Activated CD4-positive, alpha-beta T cell treated with anti-CD3 and anti-CD28 coated beads, Interleukin-2, amount 10 ng/mL, durations not matched to agents 7 days and 5 days (primary cell): ENCODE measurements at places on chromosomes 7 and 10. TPM values are rescaled to one million over a fixed set of nuclear protein-coding genes. Genes with fewer than 3 reads are reported as not detected.
A peak's percentile ranks its signal among the peaks of the same experiment; 100 is the strongest.

The IKZF1 gene
- 379 TPM for total RNA-seq

The ASZ1 gene
- not detected for total RNA-seq

The SFTPA1 gene
- not detected for total RNA-seq

The WBP1L gene
- total RNA-seq = 30.2 TPM

The HOXA6 gene
- total RNA-seq = not detected

The RAB19 gene
- total RNA-seq = 7.2 TPM

The WNT8B gene
- total RNA-seq = 0.10 TPM

The ACTL6B gene
- not detected for total RNA-seq

The CYREN gene
- total RNA-seq = 34.4 TPM

DNA sequence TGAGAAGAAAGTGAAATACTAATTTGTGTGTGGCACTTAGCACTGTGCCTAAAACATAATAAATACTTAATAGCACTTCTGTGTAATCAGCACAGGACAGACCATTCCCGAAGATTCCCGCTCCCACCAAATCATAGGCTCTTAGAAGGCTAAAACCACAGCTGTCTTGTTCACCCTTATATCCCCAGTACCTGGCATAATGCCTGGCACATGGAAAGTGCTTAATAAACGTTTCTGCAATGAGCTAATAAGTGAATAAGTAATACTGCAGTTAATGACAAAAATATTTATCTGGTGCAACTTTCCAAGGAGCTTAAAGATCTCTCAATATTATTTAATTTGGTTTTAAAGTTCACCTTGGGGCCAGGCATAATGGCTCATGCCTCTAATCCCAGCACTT lies 43.2 kb downstream of the MTURN start:
- DNase-seq = no peak
- H3K27me3 ChIP-seq = no peaks in the 10 kb centered on the region
- no peak overlapping the region for H3K27ac ChIP-seq

DNA sequence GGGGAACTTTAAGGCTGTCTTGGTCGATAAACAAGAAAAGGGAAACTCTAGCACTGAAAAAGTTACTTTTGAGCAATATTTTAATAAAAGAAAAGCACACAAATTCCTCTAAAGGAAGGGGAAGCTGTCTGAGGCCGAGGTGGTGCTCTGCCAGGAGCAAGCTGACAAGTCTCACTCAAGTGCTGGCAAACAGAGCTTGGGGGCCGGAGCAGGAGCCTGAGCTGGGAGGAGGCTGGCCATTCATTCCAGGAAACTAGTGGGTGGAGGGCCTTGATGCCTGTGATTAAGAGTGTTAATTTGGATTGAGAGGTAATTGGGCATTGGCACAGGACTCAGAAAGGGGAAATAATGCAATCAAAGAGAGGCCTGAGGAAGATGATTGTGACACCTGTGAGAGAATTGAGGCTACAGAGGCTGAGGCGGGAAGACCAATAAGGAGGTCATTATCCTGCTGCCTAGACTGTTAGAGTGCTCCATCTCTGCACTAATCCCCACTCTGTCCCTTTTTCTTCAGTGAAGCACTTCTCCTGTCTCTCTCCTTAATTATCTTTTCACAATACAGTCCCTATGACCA lies 154.9 kb upstream of the COL1A2 start:
- no peaks in the 10 kb centered on the region for H3K4me1 ChIP-seq
- no peaks in the 10 kb centered on the region for H3K36me3 ChIP-seq
- no peaks in the 10 kb centered on the region for H3K27me3 ChIP-seq
- H3K4me3 ChIP-seq = no peak overlapping the region

- DNase-seq = no peak
- H3K36me3 ChIP-seq = peaks cover 44% of the 10 kb centered on the region
- H3K27ac ChIP-seq = no peak overlapping the region
- H3K4me3 ChIP-seq = no peak overlapping the region
- no peaks in the 10 kb centered on the region for H3K27me3 ChIP-seq
Observed at GRCh38 chr7:127976056-127976737, 55.0 kb downstream of the LRRC4 start.

DNA sequence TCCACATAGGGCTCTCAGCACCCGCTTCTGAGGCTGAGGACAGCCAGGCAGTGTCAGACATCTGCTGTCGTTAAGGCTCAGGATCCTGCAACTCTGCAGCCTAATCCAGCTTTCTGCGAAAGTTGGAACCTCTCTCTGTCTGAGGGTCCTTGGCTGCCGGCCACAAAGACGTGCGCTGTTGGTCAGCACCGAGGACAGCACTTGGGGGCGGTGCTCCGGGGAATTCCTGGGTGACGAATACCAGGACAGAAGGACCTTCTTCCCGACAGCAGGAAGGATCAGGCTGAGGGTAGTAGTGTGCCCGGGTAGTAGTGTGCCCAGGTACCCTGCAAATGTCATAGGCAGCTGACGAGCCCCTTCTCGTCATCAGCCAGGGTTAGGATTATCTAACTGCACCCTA lies 16.0 kb upstream of the RASGEF1A start:
- peaks cover 26% of the 10 kb centered on the region for H3K4me1 ChIP-seq
- peaks cover 1% of the 10 kb centered on the region for H3K36me3 ChIP-seq
- H3K4me3 ChIP-seq = no peak overlapping the region

DNA sequence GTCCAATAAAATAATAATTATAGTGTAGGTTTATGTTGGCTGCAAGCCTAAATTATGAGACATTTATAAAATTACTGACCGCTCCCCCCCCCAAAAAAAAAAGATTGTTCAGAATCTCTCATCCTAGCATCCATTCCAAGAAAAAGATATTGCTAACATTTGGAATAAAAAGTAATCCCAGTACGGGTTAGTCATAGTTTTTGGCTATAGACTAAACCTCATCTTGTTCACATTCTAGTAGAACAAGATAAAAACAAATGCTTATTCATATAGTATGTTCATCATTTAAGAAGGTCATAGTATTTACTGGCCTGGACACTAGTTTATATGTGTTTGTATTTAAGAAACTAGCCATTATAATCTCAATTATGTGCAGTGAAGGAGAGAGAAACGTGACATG lies 44.0 kb downstream of the ADK start:
- H3K27ac ChIP-seq = no peak overlapping the region
- H3K36me3 ChIP-seq = peaks cover 12% of the 10 kb centered on the region
- H3K4me3 ChIP-seq = no peak overlapping the region
- H3K27me3 ChIP-seq = no peaks in the 10 kb centered on the region
- peaks cover 43% of the 10 kb centered on the region for H3K4me1 ChIP-seq
- no peak for DNase-seq

GRCh38 chr7:128876978-128877755 lies 14.5 kb downstream of the ATP6V1F start:
- no peak for DNase-seq
- no peaks in the 10 kb centered on the region for H3K36me3 ChIP-seq
- no peaks in the 10 kb centered on the region for H3K27me3 ChIP-seq
- peak overlapping the region; percentile 74 for H3K27ac ChIP-seq
- peaks cover 13% of the 10 kb centered on the region for H3K4me1 ChIP-seq
